ENCODE measurements at places on chromosomes 11 and 22.
A peak's percentile ranks its signal among the peaks of the same experiment; 100 is the strongest.

DNA sequence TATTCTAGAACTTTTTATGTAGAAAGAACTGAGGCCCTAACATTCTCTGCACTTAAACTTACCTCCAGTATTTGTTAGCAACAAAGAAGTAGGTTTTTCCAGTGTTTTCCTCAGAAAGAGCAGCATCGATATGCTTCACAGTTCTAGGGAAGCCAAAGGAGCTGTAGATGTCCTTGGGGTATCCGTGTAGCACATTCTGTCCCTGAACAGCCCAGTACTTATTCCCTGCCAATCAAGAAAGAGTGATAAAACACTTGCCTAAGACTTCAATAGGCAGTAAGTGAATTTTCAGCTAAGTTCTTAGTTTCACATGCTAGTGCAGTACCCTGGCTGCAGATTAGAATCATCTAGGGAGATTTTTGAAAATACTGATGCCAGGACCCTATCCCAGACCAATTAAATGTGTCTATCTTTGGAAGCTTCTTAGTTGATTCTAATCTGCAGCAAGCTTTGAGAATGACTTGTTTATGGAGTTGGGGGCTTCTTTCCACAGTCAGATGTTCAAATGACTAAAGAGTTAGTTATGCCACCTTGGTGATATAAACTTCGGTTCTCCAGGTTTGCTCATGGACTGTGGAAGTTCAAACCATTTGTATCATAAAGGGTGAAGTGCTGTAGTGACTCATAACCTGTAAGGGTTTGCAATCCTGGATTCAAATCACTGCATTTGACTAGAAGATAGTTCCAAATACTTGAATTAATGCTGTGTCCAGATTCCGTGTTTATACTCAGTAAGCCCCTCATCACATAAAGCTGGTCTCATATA lies 6.5 kb downstream of the MMP1 start:
- no peak for DNase-seq

DNA sequence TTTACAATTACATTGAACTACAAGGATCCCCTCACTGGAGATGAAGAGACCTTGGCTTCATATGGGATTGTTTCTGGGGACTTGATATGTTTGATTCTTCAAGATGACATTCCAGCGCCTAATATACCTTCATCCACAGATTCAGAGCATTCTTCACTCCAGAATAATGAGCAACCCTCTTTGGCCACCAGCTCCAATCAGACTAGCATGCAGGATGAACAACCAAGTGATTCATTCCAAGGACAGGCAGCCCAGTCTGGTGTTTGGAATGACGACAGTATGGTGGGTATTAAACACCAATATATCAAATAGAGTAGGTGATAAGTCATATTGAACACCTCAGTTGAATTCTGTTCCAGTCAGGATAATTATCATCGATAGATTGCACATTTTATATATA lies 4.4 kb downstream of the FBXO7 start:
- DNase-seq: no peak

- no peak for DNase-seq
Observed at GRCh38 chr11:69353696-69354544, 60.0 kb downstream of the MYEOV start.

GRCh38 chr11:64876835-64877341 lies 1.5 kb downstream of the EHD1 start:
- peak; percentile 92 for DNase-seq

- DNase-seq: no peak
Observed at GRCh38 chr11:94873916-94874540, 99.3 kb downstream of the CWC15 start.

DNA sequence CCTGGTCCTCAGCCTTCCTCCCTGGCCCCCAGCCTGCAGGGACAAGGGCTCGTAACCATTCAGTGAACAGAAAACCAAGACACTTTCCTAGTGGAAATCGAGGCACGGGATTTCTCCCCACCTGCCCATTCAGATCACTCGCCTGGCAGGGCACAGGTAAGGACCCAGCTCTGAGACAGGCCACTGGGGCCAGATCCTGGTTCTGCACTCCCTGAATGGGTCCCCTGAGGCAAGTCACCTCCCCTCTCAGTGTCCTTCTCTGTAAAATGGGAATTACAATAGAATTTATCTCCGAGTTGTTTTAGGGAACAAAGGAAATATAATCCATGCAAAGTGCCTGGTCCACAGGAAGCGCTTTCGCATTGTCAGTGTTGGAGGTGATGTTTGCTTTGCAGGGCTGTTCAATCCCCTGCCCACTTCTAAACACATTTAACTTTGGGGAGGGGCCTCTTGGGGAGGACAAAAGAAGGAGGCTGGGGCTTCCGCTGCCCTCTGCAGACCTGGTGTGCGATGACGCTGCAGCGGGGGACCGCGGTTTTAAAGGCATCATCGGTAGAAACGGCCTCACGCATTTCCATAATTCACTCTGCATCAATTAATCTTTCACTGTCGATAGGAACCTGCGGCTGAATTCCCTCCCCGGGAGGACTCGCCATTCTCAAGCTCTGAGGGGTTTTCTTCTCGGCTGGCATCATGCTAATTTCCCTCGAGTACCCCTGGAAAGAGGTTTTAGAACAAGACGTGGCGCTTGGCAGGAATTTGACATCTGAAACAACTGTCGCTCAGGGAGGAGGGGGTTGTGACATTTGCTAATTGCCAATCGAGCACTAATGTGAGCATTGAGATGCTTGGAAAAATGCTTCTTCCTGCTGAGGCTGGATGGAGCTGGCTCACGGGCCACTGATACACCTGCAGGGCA lies 70.4 kb upstream of the FGF3 start:
- DNase-seq: peak; percentile 22

- DNase-seq: no peak
Observed at GRCh38 chr11:47686151-47686550, 29.0 kb downstream of the AGBL2 start.

GRCh38 chr11:83566950-83567349 lies 280.8 kb upstream of the CCDC90B start:
- no peak for DNase-seq

GRCh38 chr22:20810645-20811044 lies 36.7 kb downstream of the SERPIND1 start:
- DNase-seq: no peak

DNA sequence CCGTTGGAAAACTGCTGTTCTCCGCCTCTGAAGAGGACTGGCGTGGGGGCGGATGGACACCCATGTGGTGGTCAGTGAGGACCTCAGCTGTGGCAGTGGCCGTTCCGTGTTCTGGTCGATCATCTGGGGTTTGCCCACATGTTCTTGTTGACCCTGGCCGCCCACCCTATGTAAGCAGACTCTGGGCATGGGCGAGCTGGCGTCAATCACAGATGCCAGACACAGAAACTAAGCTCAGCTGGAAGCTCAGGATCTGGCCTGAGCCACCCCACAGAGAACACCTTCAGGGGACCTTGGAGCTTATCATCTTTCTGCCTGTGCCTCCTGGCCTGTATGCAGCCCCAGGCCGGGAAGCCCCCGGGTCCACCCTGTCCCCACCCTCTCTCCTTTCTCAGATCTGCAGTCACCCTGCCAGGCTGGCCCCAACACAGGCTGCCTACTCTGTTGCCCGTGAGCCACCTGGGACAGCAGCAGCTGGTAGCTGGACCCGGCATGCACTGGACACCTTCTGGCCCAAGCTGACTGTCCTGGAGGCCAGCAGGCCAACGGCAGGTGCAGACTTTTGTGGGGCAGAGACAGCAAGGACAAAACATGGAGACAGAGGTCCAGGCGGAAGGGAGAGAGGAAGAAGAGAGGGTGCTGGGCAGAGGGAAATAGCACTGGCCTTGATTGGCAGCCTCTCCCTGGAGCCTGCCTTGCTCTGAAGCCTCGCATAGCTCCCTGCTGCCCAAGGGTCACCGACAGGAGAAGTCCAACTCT lies 91.5 kb downstream of the PHF21B start:
- peak; percentile 77 for DNase-seq

DNA sequence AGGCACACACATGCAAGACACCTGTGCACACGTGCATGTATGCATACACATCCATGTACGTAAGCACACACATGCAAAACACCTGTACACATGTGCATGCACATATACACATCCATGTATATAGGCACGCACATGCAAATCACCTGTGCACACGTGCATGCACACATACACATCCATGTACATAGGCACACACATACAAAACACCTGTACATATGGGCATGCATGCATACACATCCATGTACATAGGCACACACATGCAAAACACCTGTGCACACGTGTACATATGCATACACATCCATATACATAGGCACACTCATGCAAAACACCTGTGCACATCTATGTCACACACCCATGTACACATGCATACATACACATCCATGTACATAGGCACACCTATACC lies 458.3 kb downstream of the TBC1D22A start:
- no peak for DNase-seq

DNA sequence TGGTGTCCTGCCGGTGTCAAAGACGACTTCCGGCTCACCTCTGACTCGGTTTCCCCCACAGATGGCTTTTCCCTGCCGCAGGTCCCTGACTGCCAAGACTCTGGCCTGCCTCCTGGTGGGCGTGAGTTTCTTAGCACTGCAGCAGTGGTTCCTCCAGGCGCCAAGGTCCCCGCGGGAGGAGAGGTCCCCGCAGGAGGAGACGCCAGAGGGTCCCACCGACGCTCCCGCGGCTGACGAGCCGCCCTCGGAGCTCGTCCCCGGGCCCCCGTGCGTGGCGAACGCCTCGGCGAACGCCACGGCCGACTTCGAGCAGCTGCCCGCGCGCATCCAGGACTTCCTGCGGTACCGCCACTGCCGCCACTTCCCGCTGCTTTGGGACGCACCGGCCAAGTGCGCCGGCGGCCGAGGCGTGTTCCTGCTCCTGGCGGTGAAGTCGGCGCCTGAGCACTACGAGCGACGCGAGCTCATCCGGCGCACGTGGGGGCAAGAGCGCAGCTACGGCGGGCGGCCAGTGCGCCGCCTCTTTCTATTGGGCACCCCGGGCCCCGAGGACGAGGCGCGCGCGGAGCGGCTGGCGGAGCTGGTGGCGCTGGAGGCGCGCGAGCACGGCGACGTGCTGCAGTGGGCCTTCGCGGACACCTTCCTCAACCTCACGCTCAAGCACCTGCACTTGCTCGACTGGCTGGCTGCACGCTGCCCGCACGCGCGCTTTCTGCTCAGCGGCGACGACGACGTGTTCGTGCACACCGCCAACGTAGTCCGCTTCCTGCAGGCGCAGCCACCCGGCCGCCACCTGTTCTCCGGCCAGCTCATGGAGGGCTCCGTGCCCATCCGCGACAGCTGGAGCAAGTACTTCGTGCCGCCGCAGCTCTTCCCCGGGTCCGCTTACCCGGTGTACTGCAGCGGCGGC lies 5.5 kb downstream of the B3GNT6 start:
- DNase-seq: peak; percentile 94

GRCh38 chr11:129377739-129378138 lies 2.1 kb downstream of the BARX2 start:
- DNase-seq: no peak

DNA sequence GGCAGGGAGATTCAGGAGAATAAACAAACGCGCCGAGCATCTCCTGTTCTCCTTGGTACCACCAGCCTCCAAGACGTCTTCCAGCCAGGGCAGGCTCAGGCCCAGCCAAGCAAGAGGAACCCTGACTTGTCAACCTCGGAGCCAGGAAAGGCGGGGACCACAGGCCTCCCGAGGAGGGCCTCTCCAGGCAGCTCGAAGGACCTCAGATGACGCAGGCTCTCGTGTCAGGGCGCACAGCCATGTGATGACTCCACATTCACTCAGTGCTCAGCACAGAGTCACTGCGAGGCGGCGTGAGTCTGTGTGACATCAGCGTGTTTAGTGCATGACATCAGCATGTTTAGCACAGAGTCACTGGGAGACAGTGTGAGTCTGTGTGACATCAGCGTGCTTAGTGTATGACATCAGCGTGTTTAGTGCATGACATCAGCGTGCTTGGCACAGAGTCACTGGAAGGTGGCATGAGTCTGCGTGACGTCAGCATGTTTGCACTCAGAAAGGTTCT lies 241.4 kb downstream of the BRD1 start:
- DNase-seq: peak; percentile 91

DNA sequence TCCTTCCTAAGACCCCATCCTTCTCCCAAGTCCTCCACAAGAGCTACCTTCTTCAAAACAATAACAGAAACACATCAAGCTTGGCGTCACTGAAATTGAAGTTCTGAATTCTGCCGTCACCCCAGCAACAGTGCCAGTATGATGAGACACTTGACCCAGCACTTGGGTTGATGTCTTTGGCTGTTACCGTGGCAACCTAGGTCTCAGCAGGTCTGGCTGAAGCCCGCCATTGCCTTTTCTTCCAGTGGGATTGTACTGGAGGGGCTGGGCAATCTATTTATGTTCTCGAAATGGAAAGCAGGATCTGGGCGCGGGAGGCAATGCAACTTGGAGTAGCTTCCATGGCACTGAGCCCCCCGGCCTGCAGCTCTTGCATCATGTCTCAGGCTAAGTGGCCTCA lies 23.8 kb downstream of the NPTXR start:
- DNase-seq: peak; percentile 29

DNA sequence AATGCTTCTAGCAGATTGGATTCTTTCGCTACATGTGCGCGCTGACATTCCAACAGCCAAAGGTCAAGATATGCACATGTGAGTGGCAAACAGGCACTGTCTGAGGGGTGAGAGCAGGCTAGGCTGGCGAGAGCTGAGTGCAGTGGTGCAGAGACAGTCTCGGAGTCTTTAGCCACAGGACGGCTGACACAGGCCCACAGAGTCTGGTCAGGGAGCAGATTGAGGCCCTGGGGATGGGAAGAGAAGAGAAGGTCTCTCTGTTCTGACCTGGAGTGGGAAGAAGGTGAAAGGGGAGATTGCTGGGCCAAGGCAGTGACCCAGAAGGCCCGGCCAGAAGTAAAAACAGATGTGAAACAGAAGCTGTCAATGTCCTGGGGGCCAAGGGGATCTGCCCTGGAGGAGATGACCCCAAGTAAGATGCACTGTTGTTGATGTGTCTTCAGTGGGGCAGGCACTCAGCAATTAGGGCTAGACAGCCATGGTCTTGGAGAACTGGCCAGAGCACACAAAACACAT lies 197.8 kb downstream of the ETS1 start:
- no peak for DNase-seq

Measured in chondrocyte (in vitro differentiated cells).